Muscle of leg (tissue), 16 donors: ENCODE measurements at places on chromosomes 6 and 20. TPM values are rescaled to one million over a fixed set of nuclear protein-coding genes. Genes with fewer than 3 reads are reported as not detected.
A peak's percentile ranks its signal among the peaks of the same experiment; 100 is the strongest.

Gene BIRC7
- 0.61 TPM for polyA plus RNA-seq

Gene SNAP91
- polyA plus RNA-seq = 1.5 TPM

DNA sequence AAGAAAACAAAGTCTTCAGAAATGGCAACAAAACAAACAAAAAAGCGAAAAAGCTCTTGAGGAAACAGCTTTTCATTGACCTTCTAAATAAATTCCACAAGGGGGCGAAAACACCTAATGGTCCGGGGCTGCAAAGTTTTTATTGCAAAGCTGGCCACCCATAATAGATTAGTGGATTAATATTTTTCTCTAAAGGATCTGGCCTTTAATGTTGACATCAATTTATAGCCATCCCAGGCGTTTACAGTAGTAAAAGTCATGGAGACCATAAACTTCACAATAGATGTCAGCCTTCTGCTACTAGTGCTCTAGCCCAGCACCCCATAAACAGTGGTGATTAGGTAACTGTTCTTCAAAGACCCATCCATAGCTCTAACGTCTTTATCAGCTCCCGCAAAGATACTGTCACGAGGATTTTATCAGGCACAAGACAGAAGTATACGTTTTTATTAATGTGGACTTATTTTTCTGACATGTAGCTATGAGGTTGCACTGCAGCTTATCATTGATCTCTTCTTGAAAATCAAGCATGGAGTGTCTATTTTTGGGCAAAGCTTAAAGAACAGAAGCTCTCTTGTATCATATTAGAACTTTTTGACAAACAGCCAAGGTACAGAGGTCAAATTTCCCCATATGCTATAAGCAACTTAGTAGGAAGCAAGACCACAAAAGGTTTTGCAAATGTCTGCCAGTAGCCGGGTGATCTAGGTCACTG lies 4.7 kb downstream of the CITED2 start:
- DNase-seq = peak; percentile 82

DNA sequence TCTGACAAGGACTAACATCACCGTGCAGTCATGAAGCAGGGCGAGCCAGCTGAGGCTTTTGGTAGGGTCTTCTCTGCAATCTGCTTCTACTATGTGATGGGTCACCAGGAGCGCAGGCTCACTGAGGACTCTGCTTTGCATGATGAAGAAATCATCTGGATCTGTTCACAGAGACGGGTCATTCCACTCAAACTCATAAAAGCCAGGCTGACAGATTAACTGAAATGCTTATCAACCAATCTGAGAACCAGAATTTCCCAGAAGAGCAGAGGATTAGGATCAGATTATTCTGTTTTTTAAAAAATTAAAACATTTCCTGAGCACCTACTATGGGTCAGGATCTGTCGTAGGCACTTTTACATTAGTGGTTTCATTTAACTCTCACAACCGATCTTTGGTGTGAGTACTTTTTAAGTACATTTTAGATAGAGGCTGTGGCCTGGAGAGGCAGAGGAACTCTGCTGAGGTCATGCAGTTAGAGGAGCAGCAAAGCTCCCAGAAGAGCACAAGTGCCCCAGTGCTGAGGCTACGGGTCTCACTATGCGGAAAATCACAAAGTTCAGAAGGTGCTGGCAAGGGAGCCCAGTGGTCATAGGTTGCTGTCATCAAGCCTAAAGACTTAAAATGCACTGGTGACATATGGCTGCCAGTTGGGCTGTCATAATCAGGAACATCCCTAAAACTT lies 109.1 kb downstream of the BACH2 start:
- DNase-seq = no peak

DNA sequence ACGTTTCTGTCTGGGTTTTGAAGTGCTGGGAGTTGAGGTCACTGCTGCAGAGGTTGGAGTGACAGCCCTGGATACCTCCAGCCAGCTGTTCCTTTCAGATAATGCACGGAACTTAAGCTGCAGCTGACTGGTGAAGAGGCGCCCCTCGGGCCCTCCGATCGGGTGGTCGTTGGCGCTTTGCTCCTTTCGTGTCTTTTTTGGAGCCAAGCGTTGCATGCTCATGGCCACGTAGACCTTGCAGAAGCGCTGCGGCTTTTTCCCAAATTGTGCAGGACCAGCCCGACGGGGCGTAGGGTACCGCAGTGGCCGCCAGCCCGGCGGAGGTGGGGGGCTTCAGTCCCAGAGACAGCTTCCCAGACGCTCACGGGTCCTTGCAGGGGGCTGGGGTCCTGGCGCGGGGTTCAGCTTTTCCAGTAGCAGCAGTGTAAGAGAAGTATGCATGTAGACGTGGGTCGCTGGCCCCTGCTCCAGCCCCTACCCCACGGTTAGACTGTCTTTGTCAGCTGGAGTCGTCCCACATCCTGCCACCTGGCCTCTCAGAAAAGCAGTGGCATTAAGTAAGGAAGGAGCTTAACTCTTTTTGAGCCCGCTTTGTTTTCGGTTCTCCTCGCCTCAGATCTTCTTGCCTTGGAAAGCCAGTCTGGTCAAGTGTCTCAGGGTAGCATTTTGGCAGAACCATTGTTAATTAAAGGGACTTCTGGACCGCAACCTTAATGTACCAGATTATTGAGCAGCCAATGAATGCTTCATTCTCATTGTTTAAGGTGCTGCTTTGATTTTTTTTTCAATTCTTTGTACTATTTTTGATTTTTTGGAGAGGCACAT lies 838 bp downstream of the TNFAIP3 start:
- peak; percentile 59 for DNase-seq
